ENCODE measurements at places on chromosomes 7 and 10. TPM values are rescaled to one million over a fixed set of nuclear protein-coding genes. Genes with fewer than 3 reads are reported as not detected.

DNA sequence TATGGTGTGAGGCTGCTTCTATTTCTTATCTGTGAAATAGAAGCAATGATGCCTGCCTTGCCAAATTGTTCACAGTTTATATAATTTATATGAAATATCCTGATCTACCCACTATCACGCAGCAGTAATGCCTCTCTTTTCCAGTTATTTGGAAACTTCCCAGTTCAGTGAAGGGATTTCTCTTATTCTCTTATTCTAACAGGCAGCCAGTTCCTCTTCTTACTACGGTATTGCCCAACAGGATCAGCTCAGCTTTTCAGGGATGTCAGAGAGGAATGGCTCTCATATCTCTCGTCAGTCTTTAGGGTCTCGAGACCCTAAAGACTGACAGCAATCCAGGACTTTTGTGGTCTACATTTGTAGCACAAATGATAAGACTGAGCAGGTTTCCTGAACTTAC lies 215.6 kb downstream of the CREB5 start:
- no peak for DNase-seq

GRCh38 chr7:125561006-125561405 lies 631.4 kb upstream of the POT1 start:
- DNase-seq, result no peak

- DNase-seq, result no peak
These were observed 71.7 kb downstream of the LYZL2 start for GRCh38 chr10:30557884-30558283.

The FAM221A gene
- 11.4 TPM for total RNA-seq

The OR13A1 gene
- not detected for total RNA-seq
